ENCODE measurements at places on chromosomes 7 and 10.

GRCh38 chr7:100071018-100071723, 10.4 kb downstream of the ZNF3 start:
- no peak for DNase-seq

- DNase-seq = no peak
These were observed 177.1 kb downstream of the FRMD4A start for GRCh38 chr10:14153570-14154055.

GRCh38 chr10:34171957-34172527, 643.1 kb downstream of the PARD3 start:
- DNase-seq = no peak

- DNase-seq = no peak
These were observed 3.5 kb upstream of the HKDC1 start for GRCh38 chr10:69216577-69217118.

DNA sequence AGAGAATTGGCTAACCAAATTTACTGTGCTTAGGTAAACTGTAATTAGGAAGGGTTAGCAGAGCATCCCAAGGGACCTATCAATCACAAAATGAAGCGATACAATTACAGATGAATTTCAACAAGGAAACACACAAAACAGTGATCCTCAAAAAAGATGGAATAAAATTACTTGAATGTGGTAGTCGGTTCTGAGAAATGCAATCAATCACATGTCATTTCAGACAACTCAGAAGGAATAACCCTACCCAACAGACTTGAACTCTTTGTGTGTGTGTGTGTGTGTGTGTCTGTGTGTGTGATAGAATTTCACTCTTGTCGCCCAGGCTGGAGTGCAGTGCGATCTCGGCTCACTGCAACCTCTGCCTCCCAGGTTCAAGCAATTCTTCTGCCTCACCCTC, 43.5 kb downstream of the ST8SIA6 start:
- DNase-seq = no peak

GRCh38 chr7:98826811-98827231, 43.0 kb downstream of the TMEM130 start:
- DNase-seq = no peak

DNA sequence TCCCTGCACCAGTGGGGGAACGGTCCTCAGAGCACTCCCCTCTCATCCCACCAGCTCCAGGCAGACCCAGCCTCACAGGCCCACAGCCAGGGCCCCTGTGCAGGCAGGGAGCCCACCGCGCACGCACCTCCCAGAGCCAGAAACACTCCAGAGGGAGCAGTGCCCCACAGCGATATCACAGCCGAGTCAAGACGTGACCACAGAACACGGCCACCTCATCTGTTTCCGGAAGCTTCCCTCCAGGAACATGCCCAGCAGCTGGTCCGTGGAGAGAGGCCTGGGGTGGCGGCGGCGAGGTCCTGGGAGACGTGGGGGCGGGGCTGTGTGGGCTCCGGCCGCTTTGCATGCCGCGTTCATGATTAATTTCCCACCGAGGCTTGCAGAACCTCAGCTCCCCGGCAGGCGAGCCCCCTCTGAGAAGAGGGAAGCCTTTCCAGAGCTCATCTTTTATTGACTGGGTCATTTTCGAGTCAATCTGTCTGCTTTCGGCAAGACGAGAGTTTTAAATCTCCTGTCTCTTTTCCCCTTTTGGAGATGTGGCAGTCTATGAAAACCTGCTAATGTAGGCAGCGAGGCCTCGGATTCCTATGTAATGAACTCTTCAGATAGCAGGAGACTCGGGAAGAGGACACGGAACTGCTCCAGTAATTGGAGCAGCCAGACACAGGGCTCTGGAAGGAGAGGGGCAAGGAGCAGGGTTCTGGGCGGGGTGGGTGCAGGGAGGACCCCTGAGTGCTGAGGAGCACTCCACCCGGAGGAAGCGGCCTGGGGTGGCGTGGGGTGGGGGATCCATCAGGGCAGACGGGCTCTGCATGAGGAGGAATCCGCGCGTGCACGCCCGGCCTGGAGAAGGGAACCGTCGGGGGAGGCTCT, 242.8 kb downstream of the ELFN1 start:
- DNase-seq = no peak

GRCh38 chr7:96414931-96415292, 93.0 kb upstream of the SLC25A13 start:
- DNase-seq = no peak

DNA sequence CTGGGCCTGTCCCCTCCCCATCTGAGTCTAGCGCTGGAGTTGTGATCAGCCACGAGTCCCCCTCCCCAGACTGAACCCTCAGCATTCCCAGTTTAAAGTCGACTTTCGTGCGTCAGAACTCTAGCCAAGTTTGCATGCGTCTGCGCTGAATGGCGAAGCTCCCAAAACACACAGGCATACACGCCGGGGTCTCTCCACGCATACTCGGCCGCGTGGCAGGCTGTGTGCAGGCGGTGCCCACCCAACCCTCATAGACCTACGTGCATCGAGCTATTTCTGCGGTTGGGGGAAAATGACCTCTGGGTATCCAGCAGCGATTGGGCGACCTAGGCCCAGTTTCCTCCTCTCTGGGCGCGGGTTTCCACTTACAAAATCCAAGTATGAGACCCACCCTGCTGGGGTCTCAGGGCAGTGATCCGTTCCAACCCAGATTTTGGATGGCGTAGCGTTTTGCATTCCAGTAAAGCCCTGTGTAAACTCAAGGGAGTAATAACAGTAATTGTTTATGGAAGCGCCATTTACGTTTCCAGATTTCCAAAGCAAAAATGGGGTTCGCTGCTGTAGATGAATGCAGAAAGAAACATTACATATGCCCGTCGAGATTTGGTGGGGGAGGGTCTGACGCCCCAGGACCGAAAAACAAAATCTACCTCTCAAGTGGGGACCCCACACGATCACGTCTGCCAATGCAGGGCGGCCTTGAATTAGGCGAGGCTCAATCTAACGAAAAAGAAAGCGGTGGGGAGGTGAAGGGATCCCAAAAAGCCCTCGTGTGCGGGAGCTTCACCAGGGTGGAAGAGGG, 2.0 kb upstream of the HMX3 start:
- no peak for DNase-seq

DNA sequence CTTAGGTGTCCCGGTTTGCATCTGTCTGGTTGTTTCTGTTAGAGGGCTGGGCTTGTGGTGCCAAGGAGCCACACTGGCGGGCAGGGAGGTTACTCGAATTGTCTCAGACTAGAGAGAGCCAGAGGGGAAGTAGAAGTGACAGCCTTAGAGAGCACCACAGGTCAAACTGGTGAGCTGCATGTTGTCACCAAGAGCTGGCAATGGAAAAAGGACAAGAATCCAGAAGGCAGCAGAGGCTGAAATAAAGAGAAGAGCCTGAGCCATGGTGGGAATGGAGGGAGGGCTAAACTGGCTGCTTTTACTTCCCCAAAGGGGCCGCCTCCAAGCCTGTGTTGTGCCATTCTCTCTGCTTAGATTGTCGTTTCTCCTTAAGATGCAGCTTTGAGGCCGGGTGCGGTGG, 31.1 kb upstream of the RHBDD2 start:
- DNase-seq = no peak

Measured in activated CD8-positive, alpha-beta memory T cell treated with anti-CD3 and anti-CD28 coated beads, Interleukin-2, amount 50 U/mL, for 4 hours (primary cell).